CD4-positive, alpha-beta T cell treated with Interleukin-6 for 4 hours (primary cell): ENCODE measurements at places on chromosomes 16 and 17.

DNA sequence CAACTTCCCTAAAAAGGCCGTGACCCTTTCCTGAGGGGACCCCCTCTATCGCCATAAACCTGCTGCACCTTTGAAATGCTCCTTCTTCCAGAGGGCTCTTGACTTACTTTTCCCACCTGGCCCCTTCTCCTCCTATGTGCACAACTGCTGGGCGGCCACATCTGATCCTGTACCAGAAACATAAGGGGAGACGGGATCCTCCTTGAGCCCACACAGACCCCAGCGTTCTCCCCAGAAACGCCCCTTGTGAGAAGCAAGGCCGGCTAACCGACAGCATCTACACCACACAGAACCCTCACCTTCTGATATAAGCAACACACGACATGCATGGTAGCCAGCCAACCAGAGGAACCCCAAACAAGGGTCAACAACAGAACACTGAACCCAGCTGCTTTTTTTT lies 14.2 kb upstream of the MNT start:
- DNase-seq = no peak

DNA sequence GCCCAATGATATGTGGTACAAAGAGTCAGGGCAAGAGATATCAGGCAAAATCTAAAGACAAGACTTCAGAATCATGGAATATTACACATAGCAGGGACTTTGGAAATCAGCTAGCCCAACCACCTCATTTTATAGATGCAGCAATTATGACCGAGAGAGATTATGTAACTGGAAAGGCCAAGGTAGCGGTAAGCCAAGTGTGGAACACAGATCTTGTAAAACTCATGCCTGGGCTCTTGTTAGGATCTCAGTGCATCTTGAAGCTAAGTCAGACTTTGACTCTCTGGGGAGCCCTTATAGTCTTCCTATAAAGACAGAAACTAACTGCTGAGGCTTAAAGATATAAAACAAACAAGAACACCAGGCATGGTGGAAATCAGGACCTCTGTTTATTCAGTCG lies 18.6 kb downstream of the MAP2K6 start:
- DNase-seq = no peak

GRCh38 chr16:57113664-57114063 lies 21.3 kb downstream of the CPNE2 start:
- no peak for DNase-seq

DNA sequence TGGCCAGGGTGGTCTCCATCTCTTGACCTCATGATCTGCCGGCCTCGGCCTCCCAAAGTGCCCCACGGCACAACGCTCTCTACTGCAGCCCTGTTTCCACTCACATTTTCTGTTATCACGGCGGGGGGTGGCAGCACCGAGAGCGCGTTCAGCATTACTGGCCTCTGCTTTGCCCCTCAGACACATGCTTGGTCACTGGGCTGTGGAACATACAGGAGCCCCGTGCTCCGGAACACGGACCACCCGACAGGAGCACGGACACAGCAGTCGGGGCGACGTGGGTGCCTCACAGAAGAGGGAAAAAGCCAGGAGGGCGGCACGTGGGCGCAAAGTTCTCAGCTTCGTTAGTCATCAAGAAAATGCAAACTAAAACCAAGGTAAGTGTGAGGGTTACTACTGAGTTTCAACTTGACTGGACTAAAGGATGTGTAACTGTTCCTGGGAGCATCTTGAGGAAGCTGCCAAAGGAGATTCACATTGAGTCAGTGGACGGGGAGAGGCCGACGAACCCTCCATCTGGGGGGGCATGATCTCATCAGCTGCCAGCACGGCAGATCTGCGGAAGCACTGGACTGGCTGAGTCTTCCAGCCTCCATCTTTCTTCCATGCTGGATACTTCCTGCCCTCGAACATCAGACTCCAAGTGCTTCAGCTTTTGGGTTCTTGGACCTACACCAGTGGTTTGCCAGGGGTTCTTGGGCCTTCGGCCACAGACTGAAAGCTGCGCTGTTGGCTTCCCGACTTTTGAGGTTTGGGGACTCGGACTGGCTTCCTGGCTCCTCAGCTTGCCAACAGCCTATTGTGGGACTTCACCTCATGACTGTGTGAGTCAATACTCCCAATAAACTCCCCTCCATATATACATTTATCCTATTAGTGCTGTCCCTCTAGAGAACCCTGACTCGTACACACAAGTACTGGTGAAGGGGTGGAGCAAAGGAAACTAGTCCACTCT lies 106.8 kb downstream of the ZNF778 start:
- DNase-seq = no peak
